Pons (tissue), 1 donor: ENCODE measurements at places on chromosomes 2 and 18.

DNA sequence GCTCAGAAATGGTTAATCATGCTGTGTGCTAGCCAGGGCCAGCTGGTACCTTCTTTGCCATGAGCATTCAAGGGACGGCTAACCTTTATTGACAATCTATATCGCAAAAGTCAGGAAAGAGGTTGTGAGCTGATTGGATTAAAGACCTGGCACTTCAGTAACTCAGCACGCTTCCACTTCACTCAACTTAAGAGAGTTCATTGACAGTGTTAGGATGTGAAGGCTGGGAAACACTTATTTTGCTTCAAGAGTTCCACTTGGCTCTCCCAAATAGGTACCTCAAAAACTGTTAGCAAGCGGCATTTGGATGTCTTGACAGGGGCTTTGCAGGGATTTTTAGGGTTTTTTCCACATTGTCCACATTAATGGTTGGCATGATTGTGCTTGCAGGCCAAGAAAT is 25.1 kb upstream of the TXNDC2 start:
- DNase-seq, result no peak

DNA sequence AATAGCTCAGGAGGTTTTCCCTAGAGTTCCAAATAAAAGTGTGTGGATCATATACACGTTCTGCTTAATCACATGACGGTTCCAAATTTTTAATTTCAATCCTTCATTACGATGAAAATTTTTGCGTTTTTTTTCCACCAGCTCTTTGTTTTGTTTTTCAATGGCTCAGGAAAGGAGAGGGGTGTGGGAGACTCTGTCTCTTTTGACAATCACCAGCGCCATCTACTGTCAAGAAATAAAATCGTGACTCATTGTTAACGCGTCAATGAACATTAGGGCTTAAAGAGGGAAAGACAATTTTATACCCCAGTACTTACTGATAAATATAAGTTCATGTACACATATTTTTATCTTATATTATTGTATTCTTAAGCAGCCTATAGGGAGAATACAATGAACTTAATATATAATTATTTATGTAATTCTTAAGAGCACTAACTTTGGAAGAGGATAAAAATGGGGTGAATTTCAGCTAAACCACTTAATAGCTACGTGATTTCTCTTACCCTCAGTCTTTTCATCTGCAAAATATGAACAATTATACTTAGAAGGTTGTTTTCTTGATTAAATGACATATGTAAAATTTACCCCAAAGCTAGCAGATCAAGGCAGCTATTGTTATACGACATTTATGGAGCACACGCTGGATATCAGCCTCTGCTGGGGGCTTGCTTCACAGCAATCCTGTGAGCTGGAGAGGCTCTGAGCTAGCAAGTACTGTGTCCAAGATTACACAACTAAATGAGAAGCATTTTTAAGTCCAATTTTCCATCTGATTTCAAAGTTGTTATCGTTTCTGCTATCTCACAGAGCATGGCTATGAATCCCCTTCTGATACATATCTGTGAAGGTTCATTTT is 47.4 kb upstream of the RMDN2 start:
- DNase-seq, result peak; percentile 78

GRCh38 chr2:150141226-150142001 is 346.1 kb downstream of the RND3 start:
- no peak for DNase-seq

DNA sequence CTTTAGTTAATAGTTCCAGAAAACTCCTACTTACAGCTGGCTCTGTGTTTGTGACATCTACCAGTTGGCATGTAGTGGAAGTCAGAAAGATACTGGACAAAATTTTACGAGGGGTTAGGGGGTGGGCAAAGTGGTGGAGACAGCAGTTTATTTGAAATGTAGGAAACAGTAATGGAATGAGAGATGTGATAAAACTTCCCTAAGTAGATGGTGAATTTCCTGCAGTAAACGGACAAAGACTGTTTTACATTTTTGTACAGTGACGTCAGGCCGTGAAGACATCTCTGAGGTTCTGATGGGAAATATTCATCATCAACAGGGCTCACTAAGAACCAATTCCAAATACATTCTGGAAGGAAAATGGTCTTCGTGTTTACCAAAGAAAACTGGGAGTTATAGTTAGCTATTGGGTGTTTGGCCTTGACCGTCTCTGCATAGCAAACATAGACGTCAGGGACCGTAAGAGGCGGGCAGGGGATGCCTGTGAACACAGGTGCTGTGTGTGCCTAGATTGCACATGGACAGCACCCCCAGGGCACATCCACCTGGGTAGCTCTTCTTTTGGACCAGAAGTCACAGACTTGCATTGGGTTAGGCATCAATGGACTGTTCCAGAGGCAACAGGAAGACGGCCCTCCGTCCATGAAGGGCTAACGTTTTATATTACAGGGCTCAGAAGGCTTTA is 131.5 kb downstream of the ZNF516 start:
- no peak for DNase-seq

DNA sequence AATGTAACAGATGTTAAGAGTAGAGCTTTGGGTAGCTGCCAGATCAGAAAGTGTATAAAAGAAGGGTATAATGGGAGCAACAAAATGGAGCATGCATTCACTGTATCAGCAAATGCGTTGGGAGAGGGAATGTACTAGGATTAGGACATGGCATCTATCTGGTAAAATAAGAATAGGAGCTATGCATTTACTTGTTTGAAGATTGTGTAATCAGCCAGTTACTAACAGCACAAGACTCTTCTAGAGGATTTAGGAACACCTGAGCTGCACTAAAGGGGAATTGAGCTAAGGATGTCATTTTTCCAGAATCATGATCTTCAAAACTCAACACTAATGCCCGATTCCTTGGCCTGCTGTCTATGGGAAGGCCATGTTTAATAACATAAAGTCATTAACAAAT is 394.2 kb upstream of the TNP1 start:
- DNase-seq, result no peak

GRCh38 chr18:70046207-70046606 is 98.5 kb upstream of the CD226 start:
- no peak for DNase-seq

DNA sequence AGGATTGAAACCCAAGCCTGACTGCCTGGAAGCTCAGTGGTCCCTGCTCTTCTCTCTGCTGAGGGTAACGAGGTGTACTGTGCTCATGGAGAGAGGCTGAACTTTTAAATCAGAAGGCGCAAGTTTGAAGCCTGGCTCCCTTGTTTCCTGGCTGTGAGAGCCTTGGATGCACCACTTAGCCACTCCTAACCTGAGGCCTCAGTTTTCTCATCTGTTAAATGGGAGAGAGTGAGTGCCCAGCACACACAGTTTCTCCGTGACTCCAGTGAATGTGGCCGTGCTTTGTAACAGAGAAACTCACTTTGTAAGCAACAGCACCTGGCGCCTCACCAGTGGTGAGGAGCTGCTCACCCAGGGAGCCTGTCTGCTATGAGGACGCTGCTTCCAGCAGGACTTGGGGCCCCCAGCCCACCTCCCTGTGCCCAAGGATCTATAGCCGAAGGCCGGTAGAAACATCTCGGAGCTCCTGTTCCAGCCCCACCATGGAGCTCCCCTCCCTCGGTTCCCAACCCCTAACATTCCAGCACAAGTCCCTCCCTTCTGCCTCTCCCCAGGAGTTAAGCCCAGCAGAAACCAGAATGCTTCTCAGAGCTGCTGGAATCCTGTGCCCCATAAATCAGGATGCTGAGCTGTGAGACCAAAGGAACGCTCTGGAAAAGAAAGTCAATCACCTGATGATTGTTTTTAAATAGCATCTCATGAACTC is 20.3 kb upstream of the KCNK3 start:
- DNase-seq, result no peak

GRCh38 chr2:36403675-36404230 is 48.2 kb downstream of the CRIM1 start:
- DNase-seq, result no peak

- no peak for DNase-seq
Measured at GRCh38 chr2:235348329-235348728, 145.5 kb upstream of the AGAP1 start.

DNA sequence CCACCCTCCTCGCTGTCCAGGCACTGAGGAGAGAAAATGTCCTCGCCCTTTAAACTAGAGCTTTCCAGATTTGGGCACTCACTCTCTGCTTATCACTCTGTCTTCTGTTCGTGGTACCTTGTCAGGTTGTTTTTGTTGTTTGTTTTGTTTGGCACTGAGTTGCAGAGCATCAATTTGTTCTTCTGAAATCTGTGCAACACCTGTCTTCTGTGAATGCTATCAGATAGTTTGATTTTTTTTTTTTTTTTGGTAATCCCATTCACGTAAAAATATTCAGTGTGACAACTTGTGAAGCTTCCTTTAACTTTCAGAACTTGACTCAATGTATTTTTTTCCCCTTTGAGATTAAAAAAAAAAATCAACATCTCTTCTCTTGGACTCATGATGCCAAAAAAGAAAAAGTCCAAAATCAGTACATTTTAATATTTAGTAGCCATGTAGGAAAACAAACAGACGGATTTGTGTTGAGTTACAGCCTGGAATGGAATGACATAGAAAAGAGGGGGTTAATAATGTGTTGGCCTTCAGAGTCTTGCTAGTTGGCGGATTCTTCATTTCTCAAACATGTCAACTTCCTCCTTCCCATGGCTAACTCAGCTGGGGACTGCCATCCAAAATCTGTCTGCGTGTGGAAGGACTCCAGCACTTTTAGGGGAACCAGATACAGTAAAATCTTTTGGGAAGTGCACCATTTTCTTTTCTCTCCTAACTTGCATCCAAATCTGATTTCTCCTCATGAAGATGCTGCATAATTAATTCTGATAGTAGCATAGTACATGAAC is 1.6 kb downstream of the TMEM178A start:
- DNase-seq, result no peak

DNA sequence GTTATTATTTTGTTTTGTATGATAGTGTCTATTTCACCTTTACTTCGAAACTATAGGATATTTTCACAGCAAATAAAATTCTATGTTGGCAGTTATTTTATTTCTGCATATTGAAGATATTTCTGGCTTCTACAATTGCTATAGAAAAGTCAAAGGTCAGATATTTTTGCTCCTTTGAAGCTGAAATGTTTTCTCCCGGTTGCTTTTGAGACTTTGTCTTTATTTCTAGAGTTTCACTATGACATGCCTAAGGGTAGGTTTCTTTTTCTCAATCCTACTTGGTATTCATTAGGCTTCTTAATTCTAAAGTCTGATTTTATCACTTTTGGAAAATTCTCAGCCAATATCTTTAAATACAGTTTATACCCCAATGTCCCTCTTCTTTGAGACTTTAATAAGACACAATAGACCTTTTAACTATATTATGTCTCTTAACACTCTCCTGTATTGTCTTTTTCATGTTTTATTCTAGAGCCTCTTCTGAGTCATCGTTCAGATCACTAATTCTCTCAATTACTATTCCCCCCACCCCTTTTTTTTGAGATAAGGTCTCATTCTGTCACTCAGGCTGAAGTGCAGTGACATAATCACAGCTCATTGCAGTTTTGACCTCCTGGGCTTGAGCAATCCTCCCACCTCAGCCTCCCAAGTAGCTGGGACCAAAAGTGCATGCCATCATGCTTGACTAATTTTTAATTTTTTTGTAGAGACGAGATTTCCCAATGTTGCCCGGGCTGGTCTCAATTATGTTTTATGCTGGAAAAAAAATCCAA is 50.5 kb downstream of the USP37 start:
- DNase-seq, result no peak

DNA sequence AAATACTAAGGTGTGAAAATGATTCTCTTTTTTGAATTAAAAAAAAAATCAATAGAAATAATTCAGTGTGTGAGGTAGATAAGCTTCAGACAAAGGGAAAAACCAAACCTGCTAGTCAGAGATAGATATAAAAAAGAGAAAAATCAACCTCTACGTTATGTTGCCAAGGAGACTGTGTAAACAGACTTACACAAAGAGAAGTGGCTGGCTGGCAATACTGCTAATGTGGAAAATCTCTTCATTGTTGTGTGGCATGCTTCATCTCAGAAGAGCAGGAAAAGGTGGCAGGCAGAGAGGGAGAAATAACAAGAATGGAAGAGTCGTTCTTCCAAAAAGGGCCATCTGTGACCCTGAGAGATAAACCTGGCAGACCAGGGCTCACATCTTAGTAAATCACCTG is 200.8 kb downstream of the SLC8A1 start:
- no peak for DNase-seq

DNA sequence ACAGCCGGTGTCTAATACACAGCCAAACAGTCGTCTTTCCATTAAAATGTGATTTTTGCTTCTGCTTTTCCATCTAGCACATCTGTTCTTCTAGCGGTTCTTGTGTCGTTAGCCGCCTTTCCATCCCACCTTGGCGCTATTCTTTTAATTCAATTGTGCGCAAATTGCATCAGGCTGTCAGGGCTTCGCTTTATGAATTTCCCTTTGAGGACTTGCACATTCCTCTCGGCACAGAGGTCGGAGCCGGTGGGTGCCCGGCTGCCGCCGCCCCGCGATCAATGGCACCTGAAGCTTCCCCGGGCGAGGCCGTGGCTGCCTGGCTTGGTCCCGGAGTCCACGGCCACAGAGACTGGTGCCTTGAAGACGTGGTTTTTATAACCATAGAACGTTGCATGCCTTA is 33.9 kb upstream of the TSPYL6 start:
- no peak for DNase-seq

DNA sequence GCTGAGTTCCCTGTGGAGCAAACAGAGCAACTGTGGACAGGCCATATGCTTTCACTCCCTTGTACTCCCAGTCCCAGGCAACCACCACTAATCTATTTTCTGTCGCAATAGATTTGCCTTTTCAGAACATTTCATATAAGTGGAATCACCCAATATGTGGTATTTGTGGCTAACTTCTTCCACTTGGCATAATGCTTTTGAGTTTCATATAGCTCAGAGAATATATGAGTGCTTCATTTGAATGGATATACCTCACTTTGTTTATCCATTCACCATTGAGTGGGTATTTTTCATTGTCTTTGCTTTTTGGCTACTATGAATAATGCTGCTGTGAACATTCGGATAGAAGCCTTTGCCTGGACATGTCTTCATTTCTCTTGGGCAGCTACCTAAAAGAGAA is 151.9 kb downstream of the CERS6 start:
- no peak for DNase-seq

DNA sequence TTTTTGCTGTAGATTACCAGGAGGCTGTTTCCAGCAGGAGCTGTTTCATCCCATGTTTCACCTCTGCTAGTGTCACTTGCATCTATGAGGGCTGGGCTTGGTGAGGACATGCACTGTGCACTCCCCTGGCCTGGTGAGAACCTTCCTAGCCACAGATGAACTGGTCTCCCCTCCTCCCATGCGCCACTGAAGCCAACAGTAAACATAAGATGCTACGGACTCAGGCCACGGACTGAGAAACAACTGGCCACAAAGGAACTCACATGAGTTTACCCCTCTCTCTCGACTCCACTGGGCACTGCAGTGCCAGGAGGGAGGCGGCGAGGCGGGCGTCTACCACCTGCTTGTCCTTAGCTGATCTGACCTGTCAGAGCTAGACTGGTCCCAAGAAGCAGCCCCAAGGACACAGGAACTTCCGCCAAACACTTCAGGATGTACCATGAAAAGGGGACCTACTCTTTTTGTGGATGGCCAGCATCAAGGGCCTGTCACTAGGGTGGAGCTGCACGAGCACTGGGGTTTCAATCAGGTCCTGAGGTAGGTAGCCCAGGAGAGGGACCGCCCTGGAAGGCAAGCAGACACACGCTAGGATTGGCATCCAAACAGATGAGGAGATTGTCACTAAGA is 22.8 kb upstream of the HES6 start:
- DNase-seq, result no peak

- DNase-seq, result no peak
Measured at GRCh38 chr2:191155608-191156071, 4.8 kb upstream of the STAT4 start.
